ENCODE measurements at places on chromosomes 7 and 10.

GRCh38 chr10:33623669-33624068 lies 289.2 kb upstream of the NRP1 start:
- peak; percentile 61 for DNase-seq

DNA sequence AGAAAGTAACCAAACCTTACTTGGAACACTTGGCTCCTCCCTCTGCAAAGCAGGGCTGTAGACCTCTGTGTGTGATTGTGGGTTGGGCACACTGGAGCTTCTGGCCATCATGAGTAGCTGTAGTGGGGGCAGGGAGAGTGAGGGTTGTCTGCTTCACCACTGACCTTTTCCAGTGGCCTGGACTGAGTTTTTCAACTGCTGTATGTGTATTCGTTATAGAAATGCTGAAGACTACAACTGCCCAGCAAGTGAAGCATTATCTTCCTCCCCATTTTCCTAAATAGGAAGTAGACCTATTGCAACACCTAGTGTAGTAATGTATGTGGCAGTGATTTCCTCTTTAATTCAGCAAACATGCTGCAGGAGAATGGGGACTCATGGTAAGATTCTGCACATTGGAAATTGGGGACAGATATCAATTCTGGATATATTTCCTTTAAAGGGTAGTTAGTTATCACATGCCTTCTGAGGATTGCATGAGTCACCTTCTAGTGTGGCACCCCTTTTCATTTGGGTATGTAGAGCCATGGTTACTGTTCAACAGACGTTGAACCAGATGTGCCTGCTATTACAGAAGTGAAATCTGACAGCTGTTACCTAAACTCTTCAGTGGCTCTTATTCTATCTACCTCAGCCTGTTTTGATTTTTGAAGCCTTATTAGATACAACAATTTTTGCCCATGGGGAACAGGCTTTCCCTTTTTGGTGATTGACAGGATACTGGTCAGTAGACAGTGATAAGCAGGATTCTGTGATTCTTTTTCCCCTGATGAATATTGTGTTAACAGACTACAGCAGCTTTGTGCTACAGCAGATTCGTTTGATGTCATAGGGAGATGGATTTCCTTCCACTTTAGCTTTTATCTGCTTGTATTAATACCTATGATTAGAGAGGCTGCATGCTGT lies 130.9 kb downstream of the SND1 start:
- peak; percentile 50 for DNase-seq

DNA sequence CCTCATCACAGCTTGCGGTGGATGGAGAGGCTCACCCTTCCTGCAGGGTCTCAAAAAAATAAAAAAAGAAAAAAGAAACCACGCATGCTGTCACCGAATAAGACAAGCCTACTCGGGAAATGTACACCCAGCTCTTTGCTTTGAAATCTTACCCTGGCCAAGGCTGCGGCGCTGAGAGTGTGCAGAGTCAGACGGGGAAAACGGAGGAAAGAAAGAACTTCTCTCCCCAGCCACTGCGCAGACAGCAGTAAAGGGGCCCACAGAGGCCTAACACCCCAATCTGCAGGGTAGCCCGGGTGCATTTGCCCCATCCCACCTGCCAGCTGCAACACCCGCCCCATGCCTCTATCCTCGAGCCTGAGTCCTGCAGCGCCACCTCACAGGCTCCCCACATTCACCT lies 14.8 kb downstream of the SLIT1 start:
- no peak for DNase-seq

- no peak for DNase-seq
Measured at GRCh38 chr7:95609277-95609971, 13.1 kb upstream of the PDK4 start.

- no peak for DNase-seq
Measured at GRCh38 chr10:23037561-23037960, 57.8 kb upstream of the MSRB2 start.

- no peak for DNase-seq
Measured at GRCh38 chr10:100805543-100806355, 60.4 kb downstream of the PAX2 start.

DNA sequence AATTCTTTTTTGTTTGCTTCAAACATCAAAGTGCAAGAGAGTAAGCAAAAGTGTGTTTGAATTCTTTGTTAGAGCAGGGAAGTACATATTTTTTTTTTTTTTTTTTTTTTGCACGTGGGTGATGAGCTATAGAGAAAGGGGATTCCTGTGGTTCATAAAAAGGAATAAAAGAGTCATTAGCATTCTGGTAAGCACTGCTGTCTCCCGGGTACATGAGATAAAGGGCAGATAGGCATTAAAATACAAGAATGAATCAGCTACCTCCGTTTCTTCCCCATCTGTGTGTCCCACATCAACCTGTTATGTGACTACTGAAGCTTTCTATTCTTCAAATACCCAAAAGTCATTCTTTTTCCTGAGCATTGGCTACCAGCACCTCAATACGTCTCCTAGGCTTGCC lies 102.4 kb upstream of the SEMA3D start:
- no peak for DNase-seq

GRCh38 chr7:104903044-104903443 lies 111.0 kb upstream of the KMT2E start:
- DNase-seq, result no peak

DNA sequence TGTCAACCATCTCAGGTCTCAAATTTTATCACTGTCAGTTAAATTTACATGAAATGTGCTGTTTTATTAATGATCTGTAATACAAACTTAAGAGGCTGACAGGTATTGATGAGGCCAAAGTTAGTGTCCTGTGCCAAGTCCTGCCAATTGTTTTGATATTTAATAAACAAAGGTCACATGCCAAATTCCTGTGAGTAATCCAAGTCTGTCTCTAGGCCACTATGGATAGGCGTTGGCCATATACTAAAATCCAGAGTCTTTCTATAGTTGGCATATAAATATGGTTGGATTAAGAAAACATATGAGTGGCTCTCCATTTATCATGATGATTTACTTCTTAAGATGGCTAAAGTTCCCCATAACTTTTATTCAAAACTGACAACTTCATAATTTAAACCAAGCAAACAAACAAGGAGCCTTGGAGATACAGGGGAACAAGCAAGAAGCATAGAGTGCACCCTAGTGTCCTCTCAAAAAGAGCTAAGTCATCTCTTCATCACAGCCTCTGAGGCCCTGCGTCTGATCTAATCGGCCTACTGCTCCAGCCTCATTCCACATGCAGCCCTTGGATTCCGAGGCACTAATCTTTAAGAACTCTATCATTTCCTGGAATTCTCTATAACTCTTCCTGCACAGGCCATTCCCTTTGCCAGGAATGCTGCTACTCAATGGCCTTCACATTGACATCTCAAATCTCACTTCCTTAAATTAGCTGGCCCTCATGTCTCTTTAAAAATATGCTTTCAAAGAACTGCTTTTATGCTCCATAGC lies 32.7 kb upstream of the NRCAM start:
- no peak for DNase-seq

DNA sequence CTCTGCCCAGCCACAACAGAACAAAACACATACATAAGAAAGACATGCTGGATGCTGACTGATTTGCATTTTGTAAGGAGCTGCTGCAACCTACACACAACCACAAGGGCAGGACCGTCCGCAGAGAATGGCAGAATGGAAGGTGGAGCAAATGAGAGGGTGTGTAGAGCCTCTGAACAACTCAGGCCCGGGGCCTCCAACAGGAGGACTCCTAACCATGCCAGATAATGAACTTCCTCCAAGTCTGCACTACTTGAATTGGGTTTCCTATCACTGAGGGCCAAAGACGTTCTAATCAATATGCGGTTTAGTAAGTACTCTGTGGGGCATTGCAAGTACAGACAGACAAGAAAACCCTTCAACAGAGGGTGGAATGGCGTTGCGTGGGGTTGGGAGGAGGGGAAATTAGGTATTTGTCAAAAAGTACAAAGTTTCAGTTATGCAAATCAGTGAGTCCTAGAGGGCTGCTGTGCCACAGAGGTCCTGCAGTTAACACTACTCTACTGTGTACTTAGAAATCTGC lies 14.6 kb downstream of the VOPP1 start:
- no peak for DNase-seq

DNA sequence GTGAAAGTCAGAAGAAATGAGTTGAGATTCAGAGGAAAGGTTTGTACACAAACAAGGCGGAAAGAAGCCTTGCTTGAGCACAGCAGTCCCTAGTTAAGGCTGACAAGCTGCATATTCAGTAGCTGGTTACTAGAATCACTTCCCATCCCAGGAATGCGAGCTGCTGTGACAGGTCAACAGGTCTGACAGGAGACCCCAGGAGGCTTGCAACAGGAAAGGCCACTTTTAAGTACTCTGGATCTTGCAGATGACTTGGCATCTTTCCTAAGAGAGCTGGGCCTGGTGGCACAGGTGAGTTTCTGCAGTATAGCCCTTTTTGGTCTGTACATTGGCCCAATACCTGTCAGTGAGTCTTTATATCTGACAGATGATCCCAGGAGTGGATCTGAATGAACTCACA lies 35.7 kb upstream of the UNC5B start:
- no peak for DNase-seq

GRCh38 chr10:114821915-114822443 lies 399 bp downstream of the FHIP2A start:
- DNase-seq, result no peak

- no peak for DNase-seq
Measured at GRCh38 chr10:20839141-20839540, 58.0 kb downstream of the NEBL start.

- DNase-seq, result no peak
Measured at GRCh38 chr7:100752994-100753393, 19.6 kb downstream of the ZAN start.

GRCh38 chr10:70943841-70944466 lies 55.6 kb upstream of the PCBD1 start:
- DNase-seq, result no peak

- DNase-seq, result peak; percentile 52
Measured at GRCh38 chr7:51244885-51245284, 71.7 kb downstream of the COBL start.

DNA sequence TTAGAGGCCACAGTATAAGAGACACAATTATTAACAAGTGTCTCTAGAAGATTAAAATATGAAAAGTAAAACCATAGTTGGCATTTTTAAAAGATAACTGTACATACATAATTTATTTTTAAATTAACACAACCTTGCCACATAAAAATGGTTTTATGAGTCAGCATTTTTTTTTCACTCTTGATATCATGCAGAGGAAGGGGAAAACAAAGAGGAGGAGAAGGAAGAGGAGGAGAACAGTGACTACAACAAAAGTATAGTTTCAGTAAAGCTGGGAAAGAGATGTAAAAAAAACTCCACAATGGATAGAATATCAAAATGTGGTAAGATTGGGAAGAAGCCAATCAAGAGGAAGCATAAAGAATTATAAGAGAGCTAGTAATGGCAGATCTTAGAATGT lies 34.0 kb downstream of the CH25H start:
- DNase-seq, result no peak

- DNase-seq, result no peak
Measured at GRCh38 chr10:2659660-2660209, 407.6 kb upstream of the PFKP start.

GRCh38 chr7:35848725-35849124 lies 47.9 kb downstream of the SEPTIN7 start:
- no peak for DNase-seq
